GF-D8 (cell line): ENCODE measurements at places on chromosomes 7 and 10.

- peak; percentile 1 for DNase-seq
Observed at GRCh38 chr7:116588641-116589594, 64.1 kb downstream of the CAV1 start.

DNA sequence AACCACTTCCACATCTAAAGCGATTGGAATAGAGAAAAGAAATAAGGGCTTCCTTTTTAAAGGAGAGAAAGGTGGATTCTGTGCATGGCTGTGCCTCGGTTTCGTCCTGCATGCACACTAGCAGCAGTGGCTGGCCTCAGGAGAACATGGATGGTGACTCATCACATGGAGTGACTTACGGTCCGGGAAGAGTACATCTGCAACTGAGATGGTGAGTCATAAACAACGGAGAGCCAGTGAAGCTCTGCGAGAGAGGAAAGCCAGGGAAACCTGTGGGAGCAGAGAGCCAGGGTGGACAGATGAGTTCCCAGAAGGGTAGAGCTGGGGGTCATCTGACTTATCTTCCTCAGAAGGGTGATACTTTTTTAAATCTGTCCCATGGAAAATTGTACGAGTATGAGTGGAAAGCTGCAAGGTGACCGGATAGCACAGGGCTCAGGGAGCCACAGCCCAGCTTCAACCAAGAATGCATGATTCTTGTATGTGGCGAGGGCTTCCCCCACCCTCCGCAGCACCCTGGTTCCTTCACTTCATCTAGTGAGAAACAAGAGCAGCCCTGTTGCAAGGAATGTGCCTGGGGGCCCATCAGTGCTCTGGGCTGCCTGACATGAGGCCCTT, 259.1 kb downstream of the KLF6 start:
- DNase-seq: no peak

GRCh38 chr7:33807779-33808482, 97.4 kb upstream of the BMPER start:
- DNase-seq: no peak

- DNase-seq: no peak
Observed at GRCh38 chr7:7098280-7098818, 84.0 kb upstream of the C1GALT1 start.

DNA sequence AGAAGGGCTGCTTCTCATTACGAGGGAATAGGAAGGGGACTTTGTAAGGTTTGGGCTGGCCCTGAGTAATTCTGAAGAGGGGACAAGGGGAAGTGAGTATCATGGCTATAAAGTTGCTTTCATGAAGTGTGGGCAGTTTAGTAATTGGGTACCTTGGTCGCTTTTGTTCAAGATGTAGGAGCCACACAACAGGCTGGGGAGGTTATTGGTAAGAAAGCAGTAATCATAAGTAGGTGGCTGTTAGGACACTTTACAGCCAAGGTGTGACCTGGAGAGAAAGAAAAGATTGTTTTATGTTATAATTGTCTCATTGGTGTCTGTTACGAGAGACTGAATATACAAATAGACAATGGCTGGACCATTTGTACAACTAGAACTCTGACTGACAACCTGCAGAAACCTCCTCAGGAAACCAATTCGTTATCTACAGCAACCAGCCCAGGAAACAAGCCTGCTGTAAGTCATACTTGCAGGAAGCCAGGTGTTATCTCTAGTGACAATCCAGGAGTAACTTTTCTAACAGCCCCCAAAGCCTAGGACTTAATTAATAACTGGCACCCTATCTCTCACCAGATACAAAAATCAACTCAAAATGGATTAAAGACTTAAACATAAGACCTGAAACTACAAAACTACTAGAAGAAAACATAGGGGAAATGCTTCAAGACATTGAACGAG, 5.0 kb upstream of the CCM2 start:
- peak; percentile 97 for DNase-seq

- DNase-seq: no peak
Observed at GRCh38 chr10:89278034-89278535, 23.8 kb upstream of the IFIT2 start.

GRCh38 chr10:77304192-77304591, 333.4 kb downstream of the KCNMA1 start:
- no peak for DNase-seq

DNA sequence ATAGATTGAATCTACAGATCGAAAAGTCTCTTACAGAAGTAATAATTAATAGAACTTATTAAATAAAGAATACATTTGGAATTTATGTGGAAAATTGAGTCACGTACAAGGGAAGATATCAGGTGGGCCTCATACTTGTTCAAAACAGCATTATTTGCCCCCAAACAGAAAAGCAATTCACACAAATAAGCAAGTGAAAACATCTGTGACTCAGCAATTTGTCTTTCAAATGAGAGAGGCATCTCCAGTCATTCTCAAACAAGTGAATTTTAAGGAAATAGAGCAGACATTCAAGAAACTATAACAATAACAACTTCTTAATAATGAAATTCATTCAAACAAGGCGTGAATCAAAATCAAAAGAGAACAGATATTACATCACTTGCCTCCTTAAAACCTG, 50.1 kb downstream of the SEMA3A start:
- no peak for DNase-seq

DNA sequence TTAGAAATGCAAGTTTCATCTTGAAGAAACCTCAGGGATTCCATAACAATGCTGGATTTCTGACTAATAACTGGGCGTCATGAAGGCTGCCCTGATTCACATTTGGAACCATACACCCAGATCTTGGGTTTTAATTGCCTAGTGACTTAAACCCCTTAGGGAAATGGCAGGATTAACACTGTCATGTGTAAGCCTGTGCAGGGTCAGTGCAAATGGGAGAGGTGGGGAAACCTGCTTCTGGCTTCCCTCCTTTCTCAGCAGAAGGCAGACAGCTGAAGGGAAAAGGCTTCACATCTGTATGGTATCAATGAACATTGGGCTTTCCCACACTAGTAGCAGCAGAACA, 364.2 kb downstream of the ANKRD30A start:
- no peak for DNase-seq

DNA sequence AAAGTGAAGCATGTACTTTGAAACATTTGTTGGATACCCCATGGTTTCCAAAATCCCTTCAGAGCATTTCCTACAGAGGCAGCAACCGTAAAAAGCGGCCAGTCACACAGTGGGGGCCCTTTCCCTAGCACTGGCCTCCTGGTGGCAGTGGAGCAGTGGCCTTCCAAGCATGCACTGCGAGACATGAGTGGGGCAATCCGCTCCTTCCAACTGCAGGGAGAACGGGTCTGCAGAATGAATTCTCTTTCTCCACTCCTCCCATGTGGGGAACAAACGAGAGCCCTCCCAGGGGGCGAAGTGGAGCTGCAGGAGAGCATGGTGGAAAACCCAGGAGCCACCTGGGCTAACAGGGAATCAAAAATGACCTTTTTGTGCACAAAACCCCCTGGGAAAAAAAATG, 542.9 kb upstream of the GALNT17 start:
- no peak for DNase-seq
